Natural killer cell treated with Interleukin-12 subunit alpha and Interleukin-12 subunit beta and Interleukin-15 and Interleukin-18, amount 100 ng/mL, for 72 hours (primary cell): ENCODE measurements at places on chromosomes 5 and 9.

DNA sequence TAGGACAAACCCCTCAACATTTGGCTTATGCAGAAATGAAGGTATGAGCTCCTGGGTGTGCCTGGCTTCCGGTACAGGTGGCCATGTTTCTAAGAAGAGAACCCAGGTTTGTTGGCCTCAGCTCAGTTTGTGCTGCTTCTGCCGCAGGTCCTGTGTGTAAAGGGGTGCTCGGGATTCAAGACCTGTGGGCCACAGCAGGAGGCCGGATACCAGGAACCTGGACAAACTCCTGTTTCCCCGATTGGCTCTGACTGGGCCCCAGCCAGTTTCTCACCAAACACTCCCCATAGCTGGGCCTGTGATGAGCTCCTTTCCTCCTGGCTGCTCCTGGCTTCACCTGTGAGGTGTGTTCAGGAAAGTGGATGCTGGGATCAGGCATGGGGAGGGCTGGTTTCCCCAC lies 271.2 kb upstream of the IRX2 start:
- DNase-seq, result no peak

- no peak for DNase-seq
Measured at GRCh38 chr5:136525597-136525996, 160.3 kb upstream of the TRPC7 start.

GRCh38 chr5:79200573-79201183 lies 35.3 kb upstream of the JMY start:
- DNase-seq, result no peak

GRCh38 chr5:78540335-78541085 lies 108.1 kb downstream of the LHFPL2 start:
- no peak for DNase-seq

- no peak for DNase-seq
Measured at GRCh38 chr9:88809355-88810161, 181.7 kb upstream of the S1PR3 start.

GRCh38 chr9:82101475-82101874 lies 112.9 kb downstream of the SPATA31D1 start:
- no peak for DNase-seq
